Mucosa of descending colon (tissue), 3 donors: ENCODE measurements at places on chromosomes 13 and 19. TPM values are rescaled to one million over a fixed set of nuclear protein-coding genes. Genes with fewer than 3 reads are reported as not detected.

The PINLYP gene
- 7.4 TPM for total RNA-seq

The SLC25A41 gene
- 0.43 TPM for total RNA-seq

- no peak for DNase-seq
These were observed 45.9 kb upstream of the VSTM2B start for GRCh38 chr19:29479941-29480340.

The CYP4F8 gene
- not detected for total RNA-seq

The NLRP7 gene
- total RNA-seq, result not detected
